ENCODE measurements at places on chromosomes 7 and 10. TPM values are rescaled to one million over a fixed set of nuclear protein-coding genes. Genes with fewer than 3 reads are reported as not detected.

The CPN1 gene
- total RNA-seq = not detected

The LRRTM3 gene
- total RNA-seq = 0.33 TPM

The SAP25 gene
- 0.83 TPM for total RNA-seq

- no peak for DNase-seq
These were observed 116.4 kb upstream of the NFE2L3 start for GRCh38 chr7:26035552-26035951.

- DNase-seq = peak; percentile 92
These were observed 99.6 kb upstream of the DIP2C start for GRCh38 chr10:788796-789748.

DNA sequence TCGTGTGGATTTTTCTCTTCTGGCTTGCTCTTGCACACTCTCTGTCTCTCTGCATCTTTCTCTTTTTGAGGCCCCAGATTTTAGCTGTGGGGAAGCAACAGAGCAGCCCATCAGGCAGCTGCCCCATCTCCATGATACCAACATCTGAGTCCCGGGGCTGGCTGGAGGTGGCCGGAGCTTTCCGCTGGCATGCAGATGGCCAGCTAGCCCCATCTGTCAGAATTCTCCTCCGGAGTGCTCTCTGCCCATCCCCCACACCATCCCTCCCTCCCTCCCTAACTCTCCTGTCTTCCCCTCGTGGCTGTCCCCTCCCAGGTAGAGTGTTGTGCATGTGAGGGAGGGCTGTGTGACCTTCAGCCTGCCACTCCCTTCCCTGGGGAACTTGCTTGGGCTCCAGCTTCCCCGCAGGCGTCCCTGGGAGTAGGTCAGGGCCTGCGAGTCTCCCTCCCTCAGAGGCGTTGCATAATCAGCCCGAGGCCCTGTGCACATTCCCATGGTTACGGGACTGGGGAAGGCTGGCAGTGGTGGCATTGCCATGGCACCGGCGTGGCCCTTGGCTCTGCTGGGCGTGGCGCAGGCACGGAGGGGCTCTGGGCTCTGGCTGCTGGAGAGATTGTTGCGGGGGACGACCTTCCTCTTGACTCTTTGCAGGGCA, 24.7 kb downstream of the GHRHR start:
- DNase-seq = no peak
